ENCODE measurements at places on chromosomes 16 and 17.

DNA sequence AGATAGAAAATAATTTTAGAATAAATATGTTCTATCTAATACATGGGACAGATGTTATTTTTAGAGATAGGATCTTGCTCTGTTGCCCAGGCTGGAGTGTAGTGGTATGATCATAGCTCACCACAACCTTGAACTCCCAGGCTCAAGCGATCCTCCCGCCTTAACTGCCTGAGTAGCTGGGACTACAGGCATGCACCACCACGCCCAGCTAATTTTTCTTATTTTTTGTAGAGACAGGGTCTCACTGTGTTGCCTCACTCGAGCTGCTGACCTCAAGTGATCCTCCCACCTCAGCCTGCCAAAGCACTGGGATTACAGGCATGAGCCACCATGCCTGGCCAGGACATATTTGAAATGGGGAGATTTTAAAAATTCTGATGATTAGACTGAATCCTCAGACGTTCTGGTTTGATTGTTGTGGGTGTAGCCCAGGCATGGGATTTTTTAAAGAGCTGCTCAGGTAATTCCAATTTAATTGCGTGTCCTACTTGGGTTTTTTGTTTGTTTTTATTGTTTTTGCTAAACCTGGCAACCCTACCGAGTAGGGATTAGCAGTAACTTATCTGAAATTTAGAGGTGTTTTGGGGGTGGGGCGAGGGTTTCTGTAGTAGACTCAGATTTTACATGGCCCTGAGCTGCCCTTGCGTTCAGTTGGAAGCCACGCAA is 142.9 kb downstream of the RAB11FIP4 start:
- H3K4me3 ChIP-seq, result no peak overlapping the region
- H3K4me1 ChIP-seq, result peaks cover 51% of the 10 kb centered on the region
- no peak for DNase-seq
- H3K36me3 ChIP-seq, result peaks cover 28% of the 10 kb centered on the region
- no peaks in the 10 kb centered on the region for H3K27me3 ChIP-seq

GRCh38 chr17:53273126-53273525 is 549.6 kb upstream of the KIF2B start:
- no peaks in the 10 kb centered on the region for H3K36me3 ChIP-seq
- H3K4me3 ChIP-seq, result no peak overlapping the region
- no peaks in the 10 kb centered on the region for H3K27me3 ChIP-seq

DNA sequence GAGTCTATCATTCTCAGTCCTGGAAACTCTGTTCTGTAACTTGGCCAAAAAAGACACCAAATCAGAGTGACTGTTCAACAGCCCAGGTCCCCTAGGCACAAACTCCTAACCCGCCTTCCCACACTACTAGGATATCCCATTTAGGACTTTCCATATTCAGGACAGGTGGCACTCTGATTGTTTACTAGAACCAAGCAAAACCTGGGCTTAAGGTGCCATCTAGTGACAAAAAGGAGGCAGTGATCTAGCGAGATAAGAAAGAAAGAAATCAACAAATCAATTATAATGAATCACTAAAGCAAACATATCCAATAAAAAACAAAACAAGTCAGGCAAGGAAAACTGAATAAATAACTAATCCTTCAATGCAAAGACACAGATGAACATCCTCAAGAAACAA is 203.9 kb downstream of the CEP112 start:
- no peak for DNase-seq
- H3K27ac ChIP-seq, result no peak overlapping the region
- H3K4me1 ChIP-seq, result no peaks in the 10 kb centered on the region
- no peaks in the 10 kb centered on the region for H3K27me3 ChIP-seq
- no peak overlapping the region for H3K4me3 ChIP-seq
- H3K36me3 ChIP-seq, result no peaks in the 10 kb centered on the region

DNA sequence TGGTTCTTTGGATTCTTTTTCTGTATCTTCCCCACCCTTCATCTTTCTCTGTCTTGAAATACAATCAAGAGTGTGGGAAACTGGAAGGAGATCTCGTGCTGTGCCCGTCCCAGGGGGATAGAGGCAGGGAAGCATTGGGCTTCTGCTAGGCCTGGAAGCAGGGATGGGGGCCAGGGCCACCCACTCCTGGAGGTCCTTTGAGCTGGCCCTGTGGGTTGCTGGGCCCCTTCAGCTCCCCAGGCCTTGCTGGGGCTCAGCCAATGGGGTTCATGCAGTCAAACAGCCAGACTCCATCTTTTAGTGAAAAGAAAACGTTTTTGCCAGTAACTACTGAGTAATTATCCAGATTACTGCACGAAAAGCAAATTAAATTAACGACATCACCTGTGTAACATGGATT is 67.8 kb downstream of the CCDC182 start:
- no peak for DNase-seq
- peak overlapping the region; percentile 67 for H3K27ac ChIP-seq
- H3K4me1 ChIP-seq, result peaks cover 14% of the 10 kb centered on the region
- H3K4me3 ChIP-seq, result no peak overlapping the region

GRCh38 chr16:86198206-86199118 is 299.5 kb downstream of the IRF8 start:
- H3K27me3 ChIP-seq, result peaks cover 65% of the 10 kb centered on the region
- H3K27ac ChIP-seq, result no peak overlapping the region
- no peak for DNase-seq
- no peak overlapping the region for H3K4me3 ChIP-seq

DNA sequence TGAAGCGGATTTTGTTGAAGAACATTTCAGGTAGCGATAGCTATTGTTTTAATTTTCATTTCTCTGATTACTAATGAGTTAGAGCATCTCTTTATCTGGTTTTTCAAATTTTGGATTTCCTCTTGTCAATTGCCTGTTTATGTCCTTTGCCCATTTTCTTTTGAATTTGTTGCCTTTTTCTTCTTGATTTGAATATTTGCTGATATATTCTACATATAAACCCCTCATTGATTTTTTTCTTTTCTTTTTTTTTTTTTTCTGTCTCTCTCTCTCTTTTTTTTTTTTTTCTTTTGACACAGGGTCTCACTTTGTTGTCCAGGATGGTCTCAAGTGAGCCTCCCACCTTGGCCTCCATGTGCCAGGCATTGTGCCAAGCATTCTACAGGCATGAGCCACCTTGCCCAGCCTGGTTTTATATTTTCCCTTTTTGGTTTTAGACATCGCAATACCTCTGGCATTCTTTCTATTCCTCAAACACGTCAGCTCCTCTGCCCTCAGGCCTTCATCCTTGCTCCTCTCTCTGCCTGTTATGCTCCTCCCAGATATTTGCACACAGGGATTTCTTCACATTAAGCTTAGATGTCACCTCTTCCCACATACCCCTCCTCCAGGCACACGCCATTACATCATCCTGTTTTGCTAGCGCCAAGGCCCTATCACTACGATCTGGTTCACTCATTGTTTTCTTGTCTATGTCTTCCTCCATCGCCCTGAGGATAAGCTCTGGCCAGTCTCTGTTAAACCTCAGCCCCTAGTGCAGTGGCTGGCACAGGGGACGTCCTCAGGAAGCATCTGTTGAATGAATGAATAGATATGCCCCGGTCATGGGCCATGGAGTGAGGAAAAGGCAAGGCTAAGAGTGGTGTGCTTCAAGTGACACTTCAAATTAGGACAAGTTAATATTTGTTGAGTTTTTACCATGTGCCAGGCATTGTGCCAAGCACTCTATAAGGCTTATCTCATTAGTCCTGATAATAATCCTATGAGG is 8.6 kb downstream of the SARM1 start:
- H3K27ac ChIP-seq, result no peak overlapping the region
- peaks cover 2% of the 10 kb centered on the region for H3K27me3 ChIP-seq
- H3K4me3 ChIP-seq, result no peak overlapping the region
- H3K36me3 ChIP-seq, result peaks cover 5% of the 10 kb centered on the region

- no peak overlapping the region for H3K4me3 ChIP-seq
- no peak for DNase-seq
- peaks cover 10% of the 10 kb centered on the region for H3K27me3 ChIP-seq
- peak overlapping the region; percentile 68 for H3K27ac ChIP-seq
Observed at GRCh38 chr17:19502517-19502916, 31.1 kb upstream of the SLC47A1 start.

DNA sequence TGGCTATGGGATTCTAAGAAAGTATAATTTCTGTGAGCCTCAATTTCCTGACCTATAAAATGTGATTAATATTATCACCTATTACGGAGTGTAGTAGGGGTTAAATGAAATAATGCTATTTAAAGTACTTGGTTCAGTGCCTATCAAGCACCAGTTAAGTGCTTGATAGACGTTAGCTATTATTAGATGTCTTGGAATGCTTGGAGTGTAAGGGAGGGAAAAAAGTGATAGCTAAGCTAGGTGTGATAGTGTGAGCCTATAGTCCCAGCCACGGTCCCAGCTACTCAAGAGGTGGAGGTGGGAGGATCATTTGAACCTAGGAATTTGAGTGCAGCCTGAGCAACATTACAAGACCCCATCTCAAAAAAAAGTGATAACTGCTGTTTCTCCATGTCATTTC is 7.5 kb downstream of the ORC6 start:
- no peak overlapping the region for H3K27ac ChIP-seq
- no peaks in the 10 kb centered on the region for H3K27me3 ChIP-seq
- H3K36me3 ChIP-seq, result peaks cover 6% of the 10 kb centered on the region
- no peak overlapping the region for H3K4me3 ChIP-seq
- no peaks in the 10 kb centered on the region for H3K4me1 ChIP-seq

GRCh38 chr17:48012654-48013053 is 24.9 kb downstream of the COPZ2 start:
- no peaks in the 10 kb centered on the region for H3K36me3 ChIP-seq
- H3K4me3 ChIP-seq, result peak overlapping the region; percentile 89
- H3K27me3 ChIP-seq, result peaks cover 56% of the 10 kb centered on the region
- H3K27ac ChIP-seq, result no peak overlapping the region
- DNase-seq, result no peak

GRCh38 chr17:77317091-77317750 is 176.5 kb downstream of the SEC14L1 start:
- H3K4me3 ChIP-seq, result no peak overlapping the region
- peaks cover 21% of the 10 kb centered on the region for H3K4me1 ChIP-seq
- no peaks in the 10 kb centered on the region for H3K36me3 ChIP-seq
- H3K27me3 ChIP-seq, result no peaks in the 10 kb centered on the region

DNA sequence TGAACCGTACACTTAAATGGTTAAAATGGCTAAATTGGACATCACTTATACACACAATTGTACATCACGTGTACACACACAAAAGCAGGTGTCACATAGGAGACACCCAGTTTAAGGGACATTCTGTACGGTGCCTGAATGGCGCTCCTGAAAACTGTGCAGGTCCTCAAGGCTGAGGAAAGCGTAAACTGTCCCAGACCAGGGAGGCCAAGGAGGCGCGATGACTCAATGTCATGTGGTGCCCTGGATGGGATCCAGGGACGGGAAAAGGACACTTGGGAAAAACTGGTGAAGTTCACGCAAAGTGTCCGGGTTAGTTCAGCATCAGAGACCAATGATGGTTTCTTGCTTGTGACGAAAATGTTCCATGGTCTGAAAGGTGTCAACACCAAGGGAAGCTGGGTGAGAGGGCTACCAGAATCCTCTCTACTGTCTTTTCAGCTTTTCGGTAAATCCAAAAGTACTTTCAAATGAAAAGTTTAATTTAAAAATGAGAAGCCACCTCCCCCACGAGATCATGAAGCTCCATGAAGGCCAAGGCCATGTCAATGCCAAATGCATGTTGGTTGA is 112.2 kb downstream of the CMIP start:
- DNase-seq, result no peak
- peaks cover 57% of the 10 kb centered on the region for H3K4me1 ChIP-seq
- H3K27me3 ChIP-seq, result no peaks in the 10 kb centered on the region

- H3K36me3 ChIP-seq, result no peaks in the 10 kb centered on the region
- no peak overlapping the region for H3K27ac ChIP-seq
Observed at GRCh38 chr16:50696575-50697420, 3.4 kb downstream of the NOD2 start.

Measured in naive thymus-derived CD8-positive, alpha-beta T cell (primary cell).